Caco-2 (cell line): ENCODE measurements at places on chromosomes 5 and 9. TPM values are rescaled to one million over a fixed set of nuclear protein-coding genes. Genes with fewer than 3 reads are reported as not detected.

DNA sequence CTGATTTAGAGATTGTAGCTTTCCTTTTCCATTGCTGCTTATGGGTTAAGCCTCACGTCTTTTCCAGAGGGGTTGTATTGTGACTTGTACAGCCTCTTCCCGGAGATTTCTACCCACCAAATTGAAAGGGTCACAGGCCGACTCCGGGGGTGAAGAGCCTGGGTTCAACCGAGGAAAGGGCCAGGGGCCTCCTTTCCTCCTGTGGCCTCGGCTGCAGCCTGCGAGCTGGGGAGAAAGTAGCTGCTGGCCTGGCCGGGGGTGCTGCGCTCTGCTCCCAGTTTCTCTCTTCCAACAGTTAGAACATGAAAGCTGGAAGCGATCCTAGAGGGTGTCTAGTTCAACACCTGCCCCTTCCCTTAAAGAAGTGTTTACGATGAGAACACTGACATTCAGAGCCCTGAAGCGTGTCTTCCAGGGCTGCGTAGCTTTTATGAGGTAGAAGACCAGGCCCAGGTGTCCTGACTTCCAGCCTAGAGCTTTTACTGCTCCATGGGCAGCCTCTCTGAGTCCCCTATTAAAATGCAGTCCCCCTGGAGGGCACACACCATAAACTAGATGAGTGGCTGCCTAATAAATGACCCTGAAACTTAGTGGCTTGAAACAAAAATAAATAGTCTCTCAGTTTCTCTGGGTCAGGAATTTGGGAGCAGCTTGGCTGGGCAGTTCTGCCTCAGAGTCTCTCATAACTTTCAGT lies 56.9 kb downstream of the ACER2 start:
- H3K27ac ChIP-seq = no peak overlapping the region
- no peaks in the 10 kb centered on the region for H3K36me3 ChIP-seq
- no peaks in the 10 kb centered on the region for H3K27me3 ChIP-seq
- DNase-seq = no peak
- no peaks in the 10 kb centered on the region for H3K4me1 ChIP-seq

GRCh38 chr5:38825494-38825893 lies 20.3 kb upstream of the OSMR start:
- H3K4me3 ChIP-seq = no peak overlapping the region
- H3K4me1 ChIP-seq = no peaks in the 10 kb centered on the region
- H3K36me3 ChIP-seq = no peaks in the 10 kb centered on the region
- DNase-seq = no peak
- no peak overlapping the region for H3K27ac ChIP-seq

- H3K4me1 ChIP-seq = peaks cover 15% of the 10 kb centered on the region
- H3K36me3 ChIP-seq = no peaks in the 10 kb centered on the region
- H3K4me3 ChIP-seq = no peak overlapping the region
These were observed 86.0 kb downstream of the TRIO start for GRCh38 chr5:14229181-14229580.

DNA sequence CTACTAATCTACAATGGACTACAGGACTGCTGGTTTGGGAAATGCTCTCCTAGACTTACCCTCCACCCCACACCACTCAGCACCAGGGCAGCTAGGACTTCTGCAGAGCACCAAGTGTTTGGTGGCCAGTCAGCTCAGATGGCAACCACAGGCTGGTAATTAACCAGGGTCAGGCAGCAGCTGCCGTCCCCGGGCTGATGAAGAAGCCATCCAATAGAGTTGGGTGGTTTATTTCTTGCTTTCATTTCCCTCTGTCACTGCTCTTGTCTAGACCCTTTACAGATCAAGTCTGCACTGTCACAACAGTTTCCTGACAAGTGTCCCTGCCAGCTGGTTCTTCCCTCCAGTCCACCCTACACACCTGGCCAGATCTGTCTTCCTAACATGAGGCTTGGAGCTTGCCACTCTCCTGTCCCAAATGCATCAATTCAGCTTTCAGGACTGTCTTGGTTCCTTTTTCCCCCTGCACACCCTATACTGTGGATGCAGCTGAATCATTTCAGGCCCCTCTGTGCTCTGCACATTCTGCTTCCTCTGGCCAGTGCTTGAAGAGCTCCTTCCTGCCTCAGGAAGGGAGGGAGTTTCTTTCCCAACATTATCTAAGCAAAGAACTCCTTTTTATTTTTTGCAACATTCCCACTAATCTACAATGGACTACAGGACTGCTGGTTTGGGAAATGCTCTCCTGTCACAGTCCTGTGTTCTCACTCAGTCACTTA lies 30.2 kb upstream of the HSPA9 start:
- H3K36me3 ChIP-seq = no peaks in the 10 kb centered on the region
- no peaks in the 10 kb centered on the region for H3K27me3 ChIP-seq
- DNase-seq = no peak
- no peak overlapping the region for H3K4me3 ChIP-seq
- H3K27ac ChIP-seq = no peak overlapping the region

- DNase-seq = no peak
- no peaks in the 10 kb centered on the region for H3K4me1 ChIP-seq
- H3K4me3 ChIP-seq = no peak overlapping the region
- H3K27ac ChIP-seq = no peak overlapping the region
- no peaks in the 10 kb centered on the region for H3K36me3 ChIP-seq
These were observed 56.6 kb downstream of the C6 start for GRCh38 chr5:41156739-41157138.

DNA sequence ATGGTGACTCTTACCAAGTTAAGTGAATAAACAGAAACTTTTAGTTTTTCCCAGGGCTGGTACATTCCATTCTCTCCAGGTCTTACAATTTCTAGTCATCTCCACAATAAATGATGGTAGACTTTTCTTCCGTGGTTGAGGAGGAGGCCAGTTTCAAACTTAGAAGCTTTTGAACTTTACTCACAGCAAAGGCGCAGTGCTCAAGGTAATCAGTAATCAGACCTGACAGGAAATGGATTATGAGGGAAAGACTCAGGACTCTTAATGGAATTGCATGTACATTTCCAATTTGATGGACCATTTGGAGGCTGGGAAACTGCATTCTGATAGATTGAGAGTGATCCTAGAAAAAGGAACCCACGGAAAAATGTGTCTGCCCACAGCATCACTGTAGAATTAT lies 93.7 kb downstream of the SNCAIP start:
- no peak for DNase-seq
- no peak overlapping the region for H3K27ac ChIP-seq
- H3K36me3 ChIP-seq = no peaks in the 10 kb centered on the region

FUBP3 gene
- total RNA-seq = 76.1 and 78.6 TPM in 2 replicates

AGXT2 gene
- 0.21 TPM in 1 of 2 replicates, not detected in the other for total RNA-seq

CORO2A gene
- 18.9 and 20.0 TPM in 2 replicates for total RNA-seq

KCNV2 gene
- not detected in 2 replicates for total RNA-seq

RAB14 gene
- total RNA-seq = 70.3 and 73.2 TPM in 2 replicates

PCDHGA4 gene
- 0.49 and 0.54 TPM in 2 replicates for total RNA-seq

TRIM41 gene
- 23.6 and 28.7 TPM in 2 replicates for total RNA-seq
